CD4-positive, alpha-beta T cell (primary cell): ENCODE measurements at places on chromosomes 12 and 14.

DNA sequence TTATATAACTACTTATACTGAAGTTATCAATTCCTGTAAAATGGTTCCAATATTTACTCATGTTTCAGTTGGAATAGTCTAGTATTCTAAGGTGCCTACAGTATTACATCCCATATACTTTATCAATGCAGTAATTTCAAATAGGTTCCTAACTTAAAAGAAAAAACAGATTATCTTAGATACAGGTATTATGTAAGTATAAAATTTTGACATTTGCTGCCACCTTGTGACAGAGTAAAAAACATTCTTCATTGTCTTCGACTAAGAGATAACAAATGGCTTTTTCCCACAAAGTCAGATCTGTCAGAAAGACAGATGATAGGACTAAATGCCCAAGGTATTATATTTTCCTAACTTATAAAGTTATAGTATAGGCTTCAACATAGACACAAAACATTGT, 78.7 kb downstream of the TXNDC16 start:
- DNase-seq: no peak

- no peak for DNase-seq
Observed at GRCh38 chr12:52070185-52070925, 577 bp downstream of the ATG101 start.

DNA sequence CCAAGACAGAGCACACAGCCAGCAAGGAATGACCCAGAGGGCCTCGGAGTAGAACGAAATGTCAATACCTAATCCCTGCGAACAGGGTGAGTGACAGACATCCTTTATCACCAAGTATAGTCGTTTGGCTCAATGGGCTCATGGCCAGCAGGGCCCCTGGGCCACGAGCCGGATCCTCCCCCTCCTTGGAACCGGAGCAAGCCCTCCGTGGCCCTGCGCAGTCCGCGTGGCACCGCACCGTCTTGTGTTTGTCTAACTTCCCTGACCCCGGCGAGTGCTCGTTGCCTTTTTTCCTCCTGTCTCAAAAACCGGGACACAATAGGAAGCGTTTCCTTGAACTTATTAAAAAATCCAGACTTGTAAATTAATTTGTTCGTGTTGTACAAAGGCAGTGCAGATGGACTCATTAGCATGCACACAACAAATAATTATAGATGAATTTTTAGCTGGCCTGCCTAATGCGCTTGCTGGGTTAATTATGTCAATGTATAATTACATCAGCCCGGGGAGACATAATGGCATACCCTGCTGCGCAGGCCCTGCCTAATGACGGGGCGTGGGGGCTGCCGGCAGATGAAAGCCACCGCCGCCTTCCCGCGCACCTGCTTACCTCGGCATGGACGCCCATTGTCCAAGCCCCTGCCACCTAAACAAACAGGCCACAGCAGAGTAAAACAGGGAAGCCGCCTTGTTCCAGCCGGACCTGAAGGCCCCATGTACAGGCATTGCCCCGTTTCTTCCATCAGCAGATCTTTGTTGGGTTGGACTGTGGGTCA, 81.6 kb downstream of the PHETA1 start:
- no peak for DNase-seq

GRCh38 chr12:32947206-32948067, 50.9 kb upstream of the PKP2 start:
- DNase-seq: no peak

- DNase-seq: no peak
Observed at GRCh38 chr12:14272956-14273912, 92.2 kb upstream of the ATF7IP start.

DNA sequence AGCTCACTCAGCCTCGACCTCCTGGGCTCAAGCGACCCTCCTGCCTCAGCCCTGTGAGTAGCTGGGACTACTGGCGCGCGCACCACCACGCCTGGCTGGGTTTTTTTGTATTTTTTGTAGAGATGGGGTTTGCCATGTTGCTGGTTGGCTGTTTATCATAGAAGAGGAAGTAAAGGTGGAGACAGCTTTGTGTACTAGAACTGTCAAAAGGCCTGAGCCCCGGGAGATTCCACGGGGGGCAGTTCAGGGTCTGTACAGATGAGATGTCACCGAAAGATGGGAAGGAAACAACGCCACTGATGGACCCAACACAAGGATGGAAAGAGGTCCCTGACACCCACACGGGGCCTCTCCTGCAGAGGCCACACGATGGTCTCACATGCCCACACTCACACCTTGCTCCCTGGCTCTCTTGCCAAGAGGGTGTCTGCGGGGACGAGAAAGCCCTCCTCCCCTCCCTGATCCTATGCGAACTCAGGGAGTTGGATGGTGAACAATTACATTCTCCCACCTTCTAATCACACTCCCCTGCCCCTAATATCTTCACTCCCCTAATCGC, 66.6 kb downstream of the KDM2B start:
- DNase-seq: no peak

DNA sequence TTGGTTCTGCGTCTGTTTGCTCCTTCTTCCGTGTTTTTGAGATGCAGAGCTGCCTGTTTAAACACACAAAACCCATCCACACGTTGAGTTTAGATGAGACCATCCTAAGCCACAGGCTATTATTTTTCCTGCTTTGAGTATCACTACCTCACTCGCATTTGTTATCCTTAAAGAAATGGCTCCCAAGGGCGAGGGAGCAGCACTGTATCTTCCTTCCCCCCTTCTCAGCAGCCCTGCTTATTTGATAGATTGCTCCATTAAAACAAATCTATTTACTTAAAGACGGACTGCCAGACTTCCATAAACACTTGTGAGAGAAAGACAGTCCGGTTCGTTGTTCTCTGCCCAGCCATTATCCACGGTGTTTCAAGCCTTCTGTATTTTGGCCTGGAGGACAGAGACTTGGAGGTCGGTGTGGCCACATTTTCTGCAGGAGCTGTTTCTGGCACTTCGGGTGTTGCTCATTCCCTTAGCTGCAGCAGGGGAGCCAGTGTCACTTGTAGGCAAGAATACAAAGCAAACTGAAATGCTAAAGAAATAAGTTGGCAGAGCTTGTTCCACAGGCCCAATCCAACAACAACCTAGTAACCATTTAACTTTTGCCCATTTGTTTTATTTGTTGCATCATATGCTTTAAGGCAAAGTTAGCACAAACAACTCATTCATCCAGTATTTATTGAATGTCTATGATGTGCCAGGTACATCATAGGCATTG, 275.4 kb downstream of the TTC6 start:
- no peak for DNase-seq
